Activated CD4-positive, alpha-beta T cell treated with anti-CD3 and anti-CD28 coated beads, Interleukin-10, Interleukin-2, amounts not matched to agents 100 ng/mL and 50 ng/mL, durations not matched to agents 16 hours and 8 hours (primary cell): ENCODE measurements at places on chromosomes 1 and 21.

- no peak for DNase-seq
Measured at GRCh38 chr1:11676386-11677103, 4.4 kb downstream of the MAD2L2 start.

- DNase-seq, result no peak
Measured at GRCh38 chr1:172941945-172942344, 108.8 kb downstream of the TNFSF18 start.

GRCh38 chr1:174000371-174000770, 21.8 kb downstream of the RC3H1 start:
- no peak for DNase-seq

- DNase-seq, result no peak
Measured at GRCh38 chr1:214702556-214702955, 99.6 kb downstream of the CENPF start.

- DNase-seq, result peak; percentile 82
Measured at GRCh38 chr1:59759156-59759925, 55.4 kb upstream of the HOOK1 start.

- DNase-seq, result no peak
Measured at GRCh38 chr1:36199934-36200741, 24.1 kb upstream of the THRAP3 start.

- DNase-seq, result no peak
Measured at GRCh38 chr1:35369922-35370671, 101.6 kb downstream of the ZMYM4 start.

- DNase-seq, result no peak
Measured at GRCh38 chr21:44785620-44786335, 15.8 kb downstream of the UBE2G2 start.

DNA sequence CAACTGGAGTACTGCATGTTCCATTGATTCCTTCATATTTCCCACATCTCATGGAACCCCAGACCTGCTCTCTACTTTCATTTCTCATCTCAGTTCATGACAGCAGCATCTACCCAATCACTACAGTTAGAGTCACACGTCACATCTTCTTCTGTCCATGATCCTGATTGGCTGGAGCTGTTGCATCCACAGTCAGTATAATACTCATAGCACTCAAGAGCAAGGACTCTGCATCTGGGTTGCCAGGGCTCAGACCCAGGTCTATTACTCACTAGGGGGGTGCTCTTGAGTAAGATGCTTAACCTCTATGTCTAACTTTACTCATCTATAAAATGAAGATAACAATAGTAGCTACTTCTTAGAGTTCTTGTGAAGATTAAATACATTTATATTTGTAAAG, 4.4 kb upstream of the XPR1 start:
- no peak for DNase-seq

GRCh38 chr1:106962591-106962990, 93.9 kb upstream of the PRMT6 start:
- no peak for DNase-seq

DNA sequence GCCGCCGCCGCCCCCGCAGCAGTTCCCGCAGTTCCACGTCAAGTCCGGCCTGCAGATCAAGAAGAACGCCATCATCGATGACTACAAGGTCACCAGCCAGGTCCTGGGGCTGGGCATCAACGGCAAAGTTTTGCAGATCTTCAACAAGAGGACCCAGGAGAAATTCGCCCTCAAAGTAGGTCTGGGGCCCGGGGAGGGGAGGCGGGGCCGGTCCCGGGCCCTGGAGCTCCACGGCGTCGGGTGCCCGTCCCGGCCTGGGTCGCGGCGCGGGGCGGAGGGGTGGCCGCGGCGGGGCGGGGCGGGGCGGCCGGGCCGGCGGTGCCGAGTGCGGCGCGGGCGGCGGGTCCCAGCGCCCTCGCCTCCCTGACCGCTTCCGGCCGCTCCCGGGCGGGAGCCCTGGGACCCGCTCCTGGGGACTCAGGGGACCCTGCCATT, 646 bp downstream of the MAPKAPK2 start:
- peak; percentile 38 for DNase-seq

DNA sequence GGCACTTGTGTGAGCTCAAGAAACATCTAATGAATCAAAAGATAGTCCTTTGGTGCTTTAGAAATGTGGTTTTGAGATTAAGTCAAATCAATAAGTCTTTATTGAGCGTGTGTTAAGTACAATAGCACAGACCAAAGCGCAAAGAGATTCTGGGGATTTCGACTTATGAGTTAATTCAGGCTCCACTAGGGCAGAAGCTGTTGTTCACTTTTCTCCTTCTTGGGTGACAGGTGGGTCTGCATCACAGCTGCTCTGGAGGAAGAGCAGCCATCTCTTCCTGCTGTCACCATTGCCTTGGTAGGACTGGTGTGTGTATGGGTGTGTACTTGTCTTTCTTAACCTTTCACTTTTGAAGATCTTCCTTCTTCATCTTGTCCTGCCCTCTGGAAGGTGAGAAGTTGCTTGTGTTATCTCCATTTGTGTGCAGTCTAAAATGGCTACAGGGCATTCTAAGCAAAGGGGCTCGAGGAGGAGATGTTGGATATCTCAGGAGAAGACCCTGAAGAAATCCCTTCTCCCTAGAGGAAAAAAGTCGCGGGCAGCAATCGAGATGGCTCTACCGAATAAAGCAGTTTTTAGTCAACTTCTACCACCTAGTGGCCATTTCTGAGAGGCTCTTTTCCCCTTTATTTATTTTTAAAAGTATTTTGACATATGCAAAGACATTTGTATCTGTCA, 22.9 kb upstream of the DISC1 start:
- peak; percentile 68 for DNase-seq

DNA sequence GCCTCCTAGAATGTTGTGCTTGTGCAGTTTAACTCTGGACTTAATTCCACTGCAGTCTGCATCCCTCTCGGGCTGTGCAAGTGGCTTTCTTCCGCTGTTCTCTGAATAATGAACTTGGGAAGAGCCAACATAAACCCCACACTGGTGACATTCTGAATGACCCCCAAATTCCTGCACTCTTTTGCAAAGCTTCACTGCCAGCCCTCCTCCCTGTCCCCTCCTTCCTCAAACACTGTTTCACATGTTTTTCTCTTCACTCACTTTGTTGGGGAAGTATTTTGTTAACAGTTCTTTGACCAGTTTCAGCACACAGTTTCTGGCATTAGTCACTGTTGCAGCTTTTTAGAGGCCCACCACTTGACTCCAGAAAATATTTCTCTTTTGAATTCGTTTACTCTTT, 39.7 kb downstream of the GNG12 start:
- no peak for DNase-seq

DNA sequence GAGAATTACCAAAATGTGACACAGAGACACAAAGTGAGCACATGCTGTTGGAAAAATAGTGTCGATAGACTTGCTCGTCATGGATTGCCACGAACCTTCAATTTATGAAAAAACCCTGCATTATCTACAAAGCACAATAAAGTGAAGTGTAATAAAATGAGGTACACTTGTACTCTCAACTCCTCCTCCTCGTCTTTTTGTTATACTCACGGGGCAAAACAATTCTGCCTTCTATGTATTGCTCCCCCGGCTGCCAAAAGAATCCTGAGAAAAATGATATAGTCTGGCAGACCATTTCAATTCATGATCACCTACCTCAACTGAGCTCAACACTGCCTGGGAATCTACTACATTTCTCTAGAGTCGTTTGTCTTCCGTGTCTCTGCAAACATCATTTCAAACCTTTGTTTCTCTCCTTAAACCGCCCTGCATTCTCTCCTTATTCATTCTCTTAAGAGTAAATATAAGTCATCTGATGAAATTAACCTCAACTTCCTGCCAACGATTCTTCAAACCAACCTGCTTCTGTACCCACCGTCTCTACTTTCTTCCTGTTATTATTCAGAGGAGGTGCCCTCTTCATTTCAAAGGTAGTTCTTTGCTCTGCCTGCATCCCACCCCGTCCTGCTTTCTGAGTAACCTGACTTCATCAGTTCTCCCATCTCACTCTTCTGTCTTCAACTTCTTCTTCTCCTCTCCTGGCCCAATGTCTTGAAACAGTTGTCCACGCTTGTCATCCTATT, 12.9 kb upstream of the IL19 start:
- DNase-seq, result peak; percentile 86

GRCh38 chr1:157090771-157091170, 8.8 kb downstream of the ETV3L start:
- no peak for DNase-seq

DNA sequence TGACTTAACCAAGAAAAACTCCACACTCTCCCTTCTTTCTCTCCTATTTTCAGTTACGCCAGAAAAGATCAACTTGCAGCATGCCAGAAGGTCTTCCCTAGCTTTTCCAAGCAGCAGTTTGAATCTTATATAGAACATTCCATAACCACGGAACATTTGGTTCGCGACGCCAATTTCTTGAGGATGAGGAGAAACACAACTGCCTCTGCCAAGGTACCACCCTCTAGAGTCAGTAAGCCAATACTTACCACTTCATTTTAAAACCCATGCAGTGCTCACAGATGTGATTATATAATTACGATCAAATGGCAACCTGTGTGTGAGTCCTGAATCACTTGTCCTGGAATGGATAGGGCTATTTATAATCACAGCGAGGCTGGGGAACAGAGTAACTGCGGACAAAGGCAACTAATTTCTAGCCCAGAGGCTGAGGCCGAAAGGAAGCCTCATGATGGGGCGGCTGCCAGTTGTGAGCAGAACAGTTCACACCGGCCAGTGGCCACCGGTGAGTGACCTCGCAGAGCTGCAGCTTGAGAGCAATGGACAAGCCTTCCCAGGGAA, 43.2 kb upstream of the BACE2 start:
- DNase-seq, result no peak

- DNase-seq, result peak; percentile 63
Measured at GRCh38 chr1:198175423-198176170, 18.8 kb downstream of the NEK7 start.

DNA sequence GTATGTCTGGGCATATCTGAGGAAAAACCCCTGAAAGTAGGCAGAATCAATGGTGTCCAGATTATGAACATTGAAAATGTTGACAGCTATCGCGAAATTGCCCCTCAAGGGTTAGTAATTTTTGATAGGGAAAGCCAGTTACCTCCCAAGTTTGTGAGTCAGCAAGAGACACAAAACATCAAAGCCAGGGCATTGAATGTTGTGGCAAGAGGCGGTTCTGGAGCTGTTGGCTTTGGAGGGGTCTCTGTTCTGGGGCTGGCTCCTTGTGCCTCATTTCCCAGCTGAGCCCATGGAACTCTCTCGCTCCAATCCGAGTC, 10.6 kb upstream of the S100A11 start:
- DNase-seq, result peak; percentile 23

GRCh38 chr1:176876966-176877515, 287.5 kb downstream of the ASTN1 start:
- DNase-seq, result no peak

DNA sequence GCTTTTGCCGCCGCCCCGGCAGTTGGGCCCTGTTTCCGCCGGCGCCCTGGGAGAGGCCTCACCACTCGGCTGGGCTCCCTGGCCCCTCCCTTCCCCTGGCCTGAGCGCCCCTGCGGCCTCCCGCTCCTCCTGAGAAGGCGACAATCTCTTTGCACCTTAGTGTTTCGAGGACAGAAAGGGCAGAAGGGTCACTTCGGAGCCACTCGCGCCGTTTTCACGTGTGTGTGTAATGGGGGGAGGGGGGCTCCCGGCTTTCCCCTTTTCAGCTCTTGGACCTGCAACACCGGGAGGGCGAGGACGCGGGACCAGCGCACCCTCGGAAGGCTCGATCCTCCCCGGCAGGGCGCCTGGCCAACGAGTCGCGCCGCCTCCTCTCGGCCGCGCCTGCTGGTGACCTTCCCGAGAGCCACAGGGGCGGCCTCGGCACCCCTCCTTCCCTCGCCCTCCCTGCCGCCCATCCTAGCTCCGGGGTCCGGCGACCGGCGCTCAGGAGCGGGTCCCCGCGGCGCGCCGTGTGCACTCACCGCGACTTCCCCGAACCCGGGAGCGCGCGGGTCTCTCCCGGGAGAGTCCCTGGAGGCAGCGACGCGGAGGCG, 432 bp upstream of the SIM2 start:
- DNase-seq, result no peak

DNA sequence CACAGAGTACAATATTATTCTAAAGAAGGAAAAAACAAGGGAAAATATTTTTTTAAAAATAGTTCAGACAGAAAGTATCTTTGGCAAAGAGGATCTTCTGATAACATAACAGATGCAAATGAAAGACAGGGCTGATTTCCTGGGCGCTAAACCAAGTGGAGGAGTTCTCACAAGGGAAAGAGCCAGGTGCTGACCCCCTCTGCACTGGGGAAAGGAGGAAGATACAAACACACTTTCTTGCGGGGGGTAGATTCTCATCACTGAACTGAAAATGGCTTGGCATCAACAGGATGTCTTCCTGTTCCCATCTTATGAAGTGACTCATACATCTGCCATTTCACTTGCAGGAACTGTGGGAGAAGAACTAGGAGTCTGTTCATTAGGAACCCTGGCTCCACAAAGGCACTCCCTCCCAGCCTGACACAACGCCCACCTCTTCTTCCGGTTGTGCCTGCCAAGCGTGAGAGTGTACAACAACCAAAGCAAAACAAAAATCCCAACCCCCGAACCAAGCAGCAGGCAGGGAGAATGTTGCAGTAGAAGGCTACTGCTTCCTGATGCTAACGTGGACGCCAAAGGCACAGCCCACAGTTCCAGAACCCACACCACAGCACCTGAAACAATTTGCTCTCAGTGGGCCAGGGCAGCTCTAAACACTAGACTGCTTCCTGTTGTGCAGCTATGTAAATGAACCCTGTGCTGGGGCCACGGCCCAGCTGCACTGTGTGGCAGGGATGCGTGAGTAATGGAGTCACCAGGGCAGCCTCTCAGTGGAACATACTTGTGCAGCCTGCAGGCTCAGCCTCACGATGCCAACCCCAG, 51.0 kb downstream of the GADD45A start:
- DNase-seq, result peak; percentile 53

DNA sequence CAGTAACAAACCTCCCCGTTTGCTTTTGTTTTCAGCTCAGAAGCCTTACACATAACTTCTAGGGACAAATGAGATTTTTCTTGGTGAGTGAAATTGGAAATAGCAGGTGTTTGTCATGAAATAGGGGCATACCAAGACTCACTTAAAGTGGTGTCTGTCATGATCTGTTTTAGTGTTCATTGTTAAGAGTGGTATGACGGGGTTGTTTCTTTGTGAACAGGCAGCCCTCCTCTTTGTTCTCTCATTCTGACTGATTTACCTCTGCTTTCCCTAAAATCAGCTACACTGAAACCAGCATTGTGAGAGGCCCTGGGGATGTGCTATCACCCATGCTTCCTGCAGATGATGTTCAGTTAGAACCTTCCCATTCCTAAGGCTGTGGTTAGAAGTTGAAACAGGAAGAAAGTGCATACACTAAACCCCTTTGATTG, 2.5 kb upstream of the ERO1B start:
- peak; percentile 85 for DNase-seq
